ENCODE measurements at places on chromosomes 3 and 15. TPM values are rescaled to one million over a fixed set of nuclear protein-coding genes. Genes with fewer than 3 reads are reported as not detected.

DNA sequence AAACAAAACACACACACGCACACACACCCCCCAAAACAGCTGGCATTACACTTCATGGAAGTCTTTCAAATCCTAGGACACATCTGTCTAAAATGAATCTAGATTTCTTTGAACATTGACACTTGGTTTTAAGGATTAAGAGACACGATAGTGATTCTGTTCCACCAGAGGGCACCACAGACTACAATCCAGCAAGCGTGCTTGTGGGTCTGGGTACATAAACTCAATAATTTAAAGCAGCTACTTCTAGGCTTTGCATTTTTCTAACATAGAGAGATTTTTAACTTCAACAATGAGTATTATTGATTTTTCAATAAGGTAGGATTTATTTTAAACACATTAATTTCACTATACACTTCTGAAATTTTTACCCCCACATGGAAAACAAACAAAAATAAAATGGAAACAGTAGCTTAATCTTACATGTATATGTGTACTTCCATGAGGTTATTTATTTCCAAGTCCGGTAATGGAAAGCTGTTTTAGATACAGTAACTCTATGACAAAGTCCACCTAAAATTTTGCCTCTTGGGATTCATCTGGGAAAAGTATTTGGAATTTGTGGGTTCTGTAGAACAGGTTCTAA lies 564.0 kb upstream of the TGFBR2 start:
- peak; percentile 36 for DNase-seq

DNA sequence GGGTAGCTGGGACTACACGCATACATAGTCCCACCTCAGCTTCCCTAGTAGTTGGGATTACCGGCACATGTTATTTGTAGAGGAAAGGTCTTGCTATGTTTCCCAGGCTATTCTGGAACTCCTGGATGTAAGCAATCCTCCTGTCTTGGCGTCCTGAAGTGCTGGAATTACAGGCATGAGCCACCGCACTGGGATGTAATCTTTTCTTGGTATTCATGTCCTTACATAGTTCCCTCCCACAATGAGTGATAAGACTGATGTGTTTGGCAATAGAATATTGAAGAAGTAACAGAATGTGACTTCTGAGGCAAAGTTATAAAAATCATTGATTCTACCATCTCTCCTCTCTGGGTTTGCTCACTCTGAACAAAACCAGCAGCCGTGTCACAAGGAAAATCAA lies 22.7 kb upstream of the ALCAM start:
- no peak for DNase-seq

- DNase-seq, result no peak
These were observed 710.3 kb upstream of the ARPP21 start for GRCh38 chr3:34929036-34929435.

GRCh38 chr3:178238179-178238578 lies 298.1 kb upstream of the KCNMB2 start:
- no peak for DNase-seq

- DNase-seq, result no peak
These were observed 352.4 kb downstream of the ROBO1 start for GRCh38 chr3:79415356-79415755.

DNA sequence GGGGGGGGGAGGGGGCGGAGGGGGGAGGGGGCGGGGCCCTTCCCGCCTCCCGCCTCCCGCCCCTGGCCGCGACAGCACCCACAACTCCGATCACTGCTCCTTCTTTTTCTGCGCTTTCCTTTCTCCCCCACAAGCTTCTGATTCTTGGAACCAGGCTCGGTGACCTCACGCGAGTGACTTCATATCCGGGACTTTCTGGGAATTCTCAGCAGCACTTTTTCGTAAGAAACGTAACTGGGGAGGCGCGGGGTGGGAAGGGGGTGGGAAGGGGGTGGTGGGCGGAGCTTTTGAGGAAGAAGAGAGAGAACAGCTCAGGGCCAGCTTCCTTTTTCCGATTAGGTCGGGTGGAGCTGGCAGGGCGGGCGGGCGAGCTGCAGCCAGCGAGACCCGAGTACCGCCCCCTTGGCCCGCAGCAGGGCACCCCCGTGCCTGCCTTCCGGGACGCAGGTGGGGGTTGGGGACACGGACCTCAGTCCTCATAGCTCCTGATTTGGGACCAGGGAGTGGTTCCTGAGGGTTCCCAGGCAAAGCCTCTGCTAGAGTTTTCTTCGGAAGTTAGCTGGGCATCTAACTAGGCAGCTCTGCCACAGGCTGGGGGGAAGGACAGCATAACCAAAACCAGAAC lies 14.6 kb downstream of the XIRP1 start:
- peak; percentile 75 for DNase-seq

GRCh38 chr15:81297603-81298575 lies 26.1 kb downstream of the STARD5 start:
- no peak for DNase-seq

GRCh38 chr3:105402287-105402801 lies 35.6 kb downstream of the ALCAM start:
- no peak for DNase-seq

DNA sequence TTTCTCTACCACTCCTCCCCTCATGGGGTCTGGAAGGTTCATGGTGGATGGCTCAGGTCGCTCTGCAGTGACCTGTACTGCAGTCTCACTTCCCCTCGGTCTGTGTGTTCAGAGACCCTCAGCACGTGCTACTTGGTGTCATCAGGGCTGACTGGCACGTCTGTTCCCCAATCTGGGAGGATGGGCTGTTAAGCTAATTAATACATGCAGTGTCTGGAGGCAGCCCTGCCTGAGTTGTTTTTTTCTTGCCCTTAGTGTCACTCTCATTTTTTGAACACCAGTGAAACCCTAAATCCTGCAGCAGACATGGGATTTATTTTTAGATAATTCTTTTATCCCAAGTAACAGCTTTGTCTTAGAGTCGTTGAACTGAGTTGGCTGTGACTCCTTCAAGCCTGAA lies 64.6 kb downstream of the ARNT2 start:
- DNase-seq, result no peak

GRCh38 chr15:37520882-37521281 lies 413.6 kb upstream of the TMCO5A start:
- no peak for DNase-seq

GRCh38 chr3:1726741-1727140 lies 371.9 kb upstream of the CNTN4 start:
- no peak for DNase-seq

GRCh38 chr3:188633206-188633605 lies 479.2 kb downstream of the LPP start:
- no peak for DNase-seq

DNA sequence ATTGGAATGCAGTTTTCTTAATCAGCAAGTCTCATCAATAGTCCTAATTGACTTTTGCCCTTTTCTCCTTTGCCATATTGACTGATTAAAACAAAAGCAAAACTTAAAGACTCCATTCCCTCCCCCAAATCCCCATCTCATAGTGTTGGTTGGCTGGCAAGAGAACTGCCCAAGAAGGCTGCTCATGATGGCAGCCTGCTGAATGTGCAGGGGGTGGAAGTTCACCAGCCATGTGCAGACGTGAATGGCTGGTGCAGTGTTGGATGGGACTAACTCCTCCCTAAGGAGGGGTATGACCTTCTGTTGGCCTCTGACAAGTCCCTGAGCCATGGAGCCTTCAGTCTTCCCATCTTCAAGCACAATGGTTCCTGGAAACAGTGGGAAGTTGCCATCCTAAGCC lies 7.0 kb downstream of the SMAD3 start:
- no peak for DNase-seq

DNA sequence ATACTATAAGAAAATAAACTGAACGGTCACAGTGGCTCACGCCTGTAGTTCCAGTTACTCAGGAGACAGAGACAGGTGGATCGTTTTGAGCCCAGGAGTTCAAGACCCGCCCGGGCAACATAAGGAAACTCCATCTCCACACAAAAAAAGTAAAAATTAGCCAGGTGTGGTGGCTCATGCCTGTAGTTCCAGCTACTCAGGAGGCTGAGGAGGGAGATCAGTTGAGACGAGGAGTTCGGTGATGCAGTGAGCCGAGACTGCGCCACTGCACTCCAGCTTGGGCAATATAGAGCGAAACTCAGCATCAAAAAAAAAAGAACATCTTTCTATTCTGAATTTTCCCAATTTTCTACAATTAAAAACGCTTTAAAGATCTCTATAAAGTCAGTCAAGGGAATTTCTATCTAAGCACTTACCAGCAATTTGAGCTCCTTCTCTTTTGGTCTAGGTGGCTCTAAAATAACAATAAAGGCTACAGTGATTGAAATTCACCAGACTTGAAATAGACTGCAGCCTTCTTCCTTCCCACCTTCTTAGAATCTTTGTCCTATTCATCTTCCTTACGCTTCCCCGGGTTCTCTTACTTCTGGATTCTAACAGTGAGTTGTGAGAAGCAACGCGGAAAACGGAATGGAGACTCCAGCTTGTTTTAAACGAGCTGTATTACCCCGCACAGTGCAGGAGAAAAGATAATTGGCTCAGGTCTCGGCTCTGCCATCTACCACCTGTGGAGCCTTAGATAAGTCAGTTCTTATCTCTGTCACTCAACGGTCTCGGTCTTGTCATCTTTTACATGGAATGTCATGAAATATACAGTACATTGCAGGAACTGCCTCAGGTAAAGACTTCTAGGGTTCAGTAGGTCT lies 812 bp upstream of the SEC62 start:
- DNase-seq, result no peak

DNA sequence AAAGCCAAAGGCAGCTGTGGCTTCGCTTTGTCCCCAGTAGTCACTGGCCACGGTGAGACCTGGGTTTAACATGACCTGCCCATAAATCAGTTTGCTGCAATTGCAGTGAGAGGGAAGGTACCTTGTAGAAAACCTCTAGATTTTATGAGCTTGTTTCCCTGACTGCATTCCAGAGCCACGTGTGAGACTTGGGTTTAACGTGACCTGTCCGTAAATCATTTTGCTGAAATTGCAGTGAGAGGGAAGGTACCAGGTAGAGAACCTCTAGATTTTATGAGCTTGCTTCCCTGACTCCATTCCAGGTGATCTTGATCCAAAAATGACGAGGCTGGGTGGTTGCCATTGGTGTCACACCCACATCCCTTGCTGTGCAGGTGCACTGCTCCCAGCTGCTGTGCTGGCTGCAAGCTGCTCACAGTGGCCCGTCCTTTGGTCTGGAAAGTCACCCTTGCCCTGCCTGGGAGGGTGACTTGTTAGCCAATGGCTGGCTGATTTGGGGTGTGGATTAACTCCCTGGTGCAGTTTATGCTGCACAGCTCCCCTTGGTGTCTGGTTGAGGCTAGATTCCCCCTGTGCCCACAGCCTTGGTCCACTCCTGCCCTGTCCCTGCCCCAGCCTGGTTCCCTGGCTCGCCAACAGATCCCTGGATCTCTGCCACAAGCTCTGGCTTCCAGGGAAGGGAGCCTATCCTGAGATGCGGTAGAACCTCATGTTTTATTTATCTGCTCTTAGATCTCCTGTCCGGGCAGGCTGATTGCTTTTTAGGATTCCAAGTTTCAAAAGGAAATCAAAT lies 192.7 kb upstream of the CTDSPL start:
- DNase-seq, result no peak

DNA sequence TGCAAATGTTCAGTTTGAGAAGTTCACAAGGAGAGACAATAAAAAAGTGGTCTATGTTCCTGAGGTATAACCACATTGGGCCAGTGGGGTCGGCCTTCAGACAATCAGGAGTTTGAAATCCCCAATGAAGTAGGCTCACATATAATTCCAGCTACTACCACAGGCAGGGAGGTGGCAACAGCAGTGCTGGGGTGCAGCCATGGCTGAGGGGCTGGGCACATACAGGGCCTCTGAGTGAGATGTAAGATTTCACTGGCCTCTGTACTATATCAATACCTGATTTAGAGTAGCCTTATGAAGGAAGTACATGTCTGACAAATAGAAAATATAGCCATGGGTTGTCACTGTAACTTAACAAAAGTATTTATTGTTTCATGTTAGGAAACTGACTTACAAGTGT lies 402.2 kb downstream of the TBC1D5 start:
- DNase-seq, result no peak

- DNase-seq, result no peak
These were observed 44.9 kb upstream of the SEC13 start for GRCh38 chr3:10365791-10366190.

DNA sequence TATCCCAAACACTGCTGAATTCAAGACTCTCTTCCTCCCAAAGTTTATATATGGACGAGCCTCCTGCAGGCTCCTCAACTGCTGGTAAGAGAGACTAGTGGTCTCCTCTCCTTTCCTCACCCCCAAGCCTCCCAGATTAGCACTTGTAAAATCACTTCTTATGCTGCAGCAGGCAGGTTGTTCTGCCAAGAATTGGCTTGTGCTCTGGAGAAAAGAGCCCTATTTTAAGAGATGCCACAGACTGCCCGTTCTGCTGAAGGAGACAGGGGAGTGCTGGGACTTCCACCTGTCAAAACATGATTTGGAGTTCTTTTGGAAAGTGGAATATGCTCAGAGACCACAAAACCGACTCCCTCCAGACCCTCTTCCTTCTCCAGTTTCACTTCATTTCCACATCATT lies 230.9 kb upstream of the EIF1B start:
- DNase-seq, result no peak

- no peak for DNase-seq
These were observed 190.8 kb downstream of the FHIT start for GRCh38 chr3:61060411-61060861.

DNA sequence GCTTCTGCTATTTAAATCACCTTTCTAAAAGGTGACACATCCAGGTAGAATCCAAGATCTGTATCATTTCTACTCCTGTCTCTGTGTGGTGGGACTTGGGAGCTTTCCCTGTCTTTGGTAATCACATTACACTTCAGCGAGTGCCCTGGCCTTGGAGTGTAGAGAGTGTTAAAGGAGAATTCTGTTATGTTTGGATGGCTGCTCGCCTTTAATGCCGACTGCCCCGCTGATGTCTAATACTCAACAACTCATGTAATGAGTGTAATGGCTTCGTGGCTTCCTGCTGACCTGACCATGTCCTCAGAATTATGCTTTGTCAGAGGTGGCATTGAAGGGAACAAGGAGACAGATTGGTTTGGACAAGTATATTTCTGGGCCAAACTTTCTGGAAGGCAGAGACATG lies 66.3 kb upstream of the LRTM1 start:
- no peak for DNase-seq

Gene HIGD2B
- not detected for total RNA-seq

Gene KNG1
- total RNA-seq, result not detected

Gene STRIT1
- total RNA-seq, result not detected

Gene GOLGA8J
- total RNA-seq, result not detected

Gene BCHE
- 6.4 TPM for total RNA-seq

Gene ZBBX
- total RNA-seq, result 0.70 TPM

Gene MESP1
- 0.89 TPM for total RNA-seq

Gene RAB7A
- total RNA-seq, result 133 TPM

Gene C3orf20
- 0.09 TPM for total RNA-seq

Gene SEMA3F
- 101 TPM for total RNA-seq

Gene PLA2G4E
- not detected for total RNA-seq

Gene HGD
- 0.29 TPM for total RNA-seq
